ENCODE measurements at places on chromosomes 1 and 21. TPM values are rescaled to one million over a fixed set of nuclear protein-coding genes. Genes with fewer than 3 reads are reported as not detected.

DNA sequence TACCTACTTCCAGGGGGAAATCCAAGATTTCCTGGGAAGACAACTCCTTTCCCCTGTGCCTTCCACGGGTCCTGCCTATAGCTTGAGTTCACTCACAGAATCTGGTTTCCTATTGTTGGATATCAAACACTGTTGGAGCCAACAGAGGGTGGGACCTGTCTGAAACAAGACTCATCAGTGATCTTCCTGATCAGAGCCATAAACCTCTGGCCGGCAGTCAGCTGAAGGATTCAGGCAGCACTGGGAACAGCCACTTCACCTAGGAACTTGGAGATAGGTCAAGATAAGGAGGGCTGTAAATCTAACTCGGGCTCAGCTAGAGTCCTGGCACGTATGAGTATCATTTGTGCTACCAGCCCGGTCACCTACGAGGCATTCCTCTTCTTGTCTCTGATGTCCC lies 23.3 kb downstream of the SH3BP5L start:
- DNase-seq: no peak

GRCh38 chr1:244111027-244111426 lies 59.9 kb downstream of the ZBTB18 start:
- no peak for DNase-seq

DNA sequence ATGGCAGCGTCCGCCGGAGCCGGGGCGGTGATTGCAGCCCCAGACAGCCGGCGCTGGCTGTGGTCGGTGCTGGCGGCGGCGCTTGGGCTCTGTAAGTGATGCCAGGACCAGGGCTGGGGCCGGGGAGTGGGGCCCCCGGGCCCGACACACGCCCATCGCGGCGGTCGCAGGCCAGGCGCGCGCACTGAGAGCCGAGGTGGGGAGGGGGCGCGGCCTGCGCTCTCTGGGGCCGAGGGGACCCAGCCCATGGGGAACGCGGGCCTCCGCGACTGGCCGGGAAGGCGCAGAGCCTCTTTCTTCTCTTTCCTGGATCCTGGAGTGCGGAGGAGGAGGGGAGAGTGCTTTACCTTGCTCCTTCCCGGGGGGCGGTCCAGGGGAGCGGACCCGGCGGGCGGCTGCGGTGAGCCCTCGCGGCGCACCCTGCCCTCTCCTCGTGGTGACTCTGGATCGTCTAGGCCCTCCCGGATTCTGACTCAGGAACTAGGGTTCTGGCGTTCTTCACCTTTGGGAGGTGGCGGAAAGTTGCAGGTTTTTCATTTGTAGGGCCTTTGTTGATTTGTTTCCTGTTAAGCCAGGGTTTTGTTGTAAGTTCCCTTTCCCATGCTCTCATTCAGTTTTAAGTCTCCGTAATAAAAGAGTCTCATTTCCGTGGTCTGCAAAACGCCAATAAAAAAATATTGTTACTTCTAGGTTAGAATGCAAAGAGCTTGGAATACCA lies 529 bp downstream of the MPZL1 start:
- DNase-seq: peak; percentile 47

DNA sequence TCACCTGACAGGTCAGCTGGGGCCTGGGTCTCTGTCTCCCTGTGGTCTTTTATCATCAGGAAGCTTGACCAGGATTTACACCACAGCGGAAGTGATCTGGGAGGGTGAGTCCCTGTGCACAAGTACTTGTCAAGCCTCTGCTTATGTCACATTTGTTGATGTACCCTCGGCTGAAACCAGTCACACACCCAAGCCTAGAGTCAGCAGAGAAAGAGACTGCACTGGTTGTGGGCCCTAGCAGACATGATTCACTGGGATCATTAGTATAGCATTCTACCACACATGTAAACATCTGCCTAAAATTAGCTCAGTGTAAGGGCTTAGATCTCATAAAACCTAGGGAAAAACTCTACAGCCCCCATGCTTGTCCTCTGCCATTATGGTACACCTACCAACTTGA lies 79.3 kb upstream of the LAMC2 start:
- no peak for DNase-seq

GLRX2 gene
- total RNA-seq: 59.5 TPM

GRCh38 chr1:1163538-1164070 lies 10.1 kb upstream of the TTLL10 start:
- no peak for DNase-seq

FCRL4 gene
- not detected for total RNA-seq

KCNA2 gene
- 0.05 TPM for total RNA-seq

LRRC71 gene
- total RNA-seq: not detected

HSD3B1 gene
- not detected for total RNA-seq

GRCh38 chr1:99004254-99004860 lies 304 bp downstream of the PLPPR5 start:
- DNase-seq: peak; percentile 9

DNA sequence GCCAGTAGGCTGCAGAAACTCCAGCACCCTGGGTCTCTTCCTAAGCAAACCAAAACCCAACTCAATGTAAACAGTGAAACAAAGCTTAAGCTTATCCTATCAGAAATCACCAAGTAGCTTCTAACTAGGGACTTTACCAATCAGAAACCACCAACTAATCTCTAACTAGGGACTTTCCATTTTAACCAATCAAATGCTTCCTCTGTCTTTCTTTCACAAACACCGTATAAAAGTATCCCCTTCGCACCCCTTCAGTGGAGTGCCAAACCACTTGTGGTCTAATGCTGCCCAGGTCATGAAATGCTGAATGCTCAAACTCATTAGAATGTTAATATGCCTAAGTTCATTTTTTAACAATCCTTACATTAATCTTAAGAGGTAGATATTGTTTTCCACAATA lies 250.5 kb upstream of the DUSP10 start:
- DNase-seq: no peak

NPHP4 gene
- total RNA-seq: 1.6 TPM

GRCh38 chr1:227490478-227490877 lies 72.9 kb upstream of the ZNF678 start:
- DNase-seq: no peak

HAO2 gene
- total RNA-seq: not detected

NEK2 gene
- total RNA-seq: not detected

DNA sequence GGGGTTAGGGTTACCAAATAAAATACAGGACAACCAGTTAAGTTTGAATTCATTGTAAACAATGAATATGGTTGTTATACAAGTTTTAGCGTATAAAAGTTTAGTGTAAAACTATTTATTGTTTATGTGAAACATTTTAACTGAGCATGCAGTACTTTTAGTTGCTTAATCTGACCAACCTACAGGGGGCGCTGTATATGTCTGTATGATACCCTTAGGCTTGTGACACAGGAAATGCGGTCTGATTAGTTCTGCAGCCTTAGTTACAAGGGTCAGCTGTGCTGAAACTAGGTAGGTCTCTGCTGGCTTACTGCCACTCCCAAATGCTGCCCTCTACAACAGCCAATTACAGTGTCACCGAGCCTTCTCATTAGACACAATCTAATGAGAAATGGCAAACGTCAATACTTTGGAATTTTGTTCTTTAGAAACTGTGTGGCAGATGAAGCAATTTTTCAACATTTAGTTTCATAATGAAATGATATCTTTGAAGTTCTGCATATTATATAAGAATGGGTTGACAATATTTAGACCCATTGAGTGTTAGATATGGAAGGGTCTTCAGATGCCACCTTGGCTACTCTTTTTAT lies 56.2 kb downstream of the NTNG1 start:
- no peak for DNase-seq

RAB25 gene
- not detected for total RNA-seq

S100A12 gene
- total RNA-seq: 2.8 TPM

ATP6V1G3 gene
- total RNA-seq: not detected

Measured in psoas muscle (tissue), 8 donors.